Stimulated activated CD4-positive, alpha-beta T cell treated with anti-CD3 and anti-CD28 coated beads, Interleukin-2, amount 100 ng/mL, for 24 hours (primary cell): ENCODE measurements at places on chromosomes 13 and 19.
A peak's percentile ranks its signal among the peaks of the same experiment; 100 is the strongest.

- peak; percentile 59 for DNase-seq
Measured at GRCh38 chr19:54364775-54365257, at the start of gene LAIR1. Gene LAIR1, minus strand, starts transcription at chr19:54364931. Its CDS starts 127 bp downstream, at chr19:54364804.

GRCh38 chr13:94710065-94710781, 2.1 kb downstream of the SOX21 start:
- DNase-seq, result no peak

DNA sequence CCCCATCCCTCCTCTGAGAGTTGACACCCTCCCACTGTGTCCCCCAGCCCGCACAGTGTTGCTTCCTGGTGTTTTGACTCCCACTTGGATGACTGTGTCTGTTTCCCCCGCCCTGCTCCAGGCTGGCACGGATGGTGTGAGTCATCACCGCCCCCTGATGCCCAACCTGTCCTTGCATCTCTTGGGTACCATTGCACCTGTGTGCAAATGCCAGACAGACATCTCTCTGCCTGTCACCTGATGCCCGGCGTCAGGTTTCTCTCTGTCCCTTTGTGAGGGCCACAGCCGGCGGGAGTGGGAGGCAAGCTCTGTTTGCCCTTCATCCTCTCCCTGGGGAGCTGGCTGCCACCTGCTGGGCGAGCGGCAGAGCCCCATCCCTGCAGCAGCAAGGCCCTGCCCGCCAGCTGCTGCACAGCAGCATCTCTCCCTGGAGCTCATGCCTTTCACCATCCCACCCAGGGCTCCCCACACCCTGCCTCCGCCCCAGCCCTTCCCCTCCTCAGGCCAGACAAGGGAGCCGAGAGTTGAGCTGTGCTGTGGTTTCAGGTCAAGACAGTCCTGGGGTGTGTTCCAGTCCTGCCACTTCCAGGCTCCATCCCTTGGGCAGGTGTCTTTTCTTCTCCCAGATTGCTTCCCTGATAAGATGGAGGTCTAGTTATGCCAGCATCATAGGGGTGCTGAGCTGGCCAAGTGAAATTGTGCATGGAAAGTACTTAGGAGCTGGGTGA, 29.7 kb downstream of the NKPD1 start:
- DNase-seq, result no peak

GRCh38 chr13:40569024-40569350, 97.5 kb downstream of the FOXO1 start:
- no peak for DNase-seq
